H1 (cell line): ENCODE measurements at places on chromosomes 7 and 10.
A peak's percentile ranks its signal among the peaks of the same experiment; 100 is the strongest.

GRCh38 chr7:116421298-116421697 lies 78.2 kb upstream of the CAV2 start:
- no peaks in the 10 kb centered on the region for H3K36me3 ChIP-seq
- H3K27ac ChIP-seq, result no peak overlapping the region
- no peak overlapping the region for H3K4me3 ChIP-seq
- no peak for DNase-seq

GRCh38 chr10:36515319-36515718 lies 610.1 kb upstream of the ANKRD30A start:
- H3K27me3 ChIP-seq, result no peaks in the 10 kb centered on the region
- no peaks in the 10 kb centered on the region for H3K4me1 ChIP-seq

- H3K27me3 ChIP-seq, result no peaks in the 10 kb centered on the region
- H3K36me3 ChIP-seq, result no peaks in the 10 kb centered on the region
- DNase-seq, result no peak
- no peak overlapping the region for H3K27ac ChIP-seq
- H3K4me1 ChIP-seq, result no peaks in the 10 kb centered on the region
Measured at GRCh38 chr10:120327675-120328074, 129.4 kb upstream of the PLPP4 start.

DNA sequence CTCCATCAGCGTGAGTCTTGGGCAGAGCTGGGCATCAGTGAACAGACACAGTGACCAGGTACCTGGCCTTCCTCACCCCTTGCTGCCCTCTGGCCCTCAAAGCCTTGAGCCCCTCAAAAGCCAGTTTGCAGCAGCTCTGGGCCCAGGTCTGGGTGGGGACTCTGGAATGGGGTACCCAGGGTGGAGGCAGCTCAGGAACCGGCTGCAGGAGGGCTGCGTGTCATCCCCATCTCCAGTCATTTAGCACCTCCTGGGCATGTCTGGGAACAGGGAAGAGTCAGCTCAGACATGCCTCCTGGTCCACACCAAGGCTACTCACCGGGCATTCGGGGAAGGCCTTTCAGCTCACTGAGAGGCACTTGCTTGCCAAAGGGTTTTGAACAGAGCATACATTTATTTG lies 503.3 kb downstream of the TCERG1L start:
- H3K27me3 ChIP-seq, result no peaks in the 10 kb centered on the region
- no peaks in the 10 kb centered on the region for H3K36me3 ChIP-seq
- H3K4me3 ChIP-seq, result no peak overlapping the region
- DNase-seq, result peak; percentile 33
- no peak overlapping the region for H3K27ac ChIP-seq
- no peaks in the 10 kb centered on the region for H3K4me1 ChIP-seq

DNA sequence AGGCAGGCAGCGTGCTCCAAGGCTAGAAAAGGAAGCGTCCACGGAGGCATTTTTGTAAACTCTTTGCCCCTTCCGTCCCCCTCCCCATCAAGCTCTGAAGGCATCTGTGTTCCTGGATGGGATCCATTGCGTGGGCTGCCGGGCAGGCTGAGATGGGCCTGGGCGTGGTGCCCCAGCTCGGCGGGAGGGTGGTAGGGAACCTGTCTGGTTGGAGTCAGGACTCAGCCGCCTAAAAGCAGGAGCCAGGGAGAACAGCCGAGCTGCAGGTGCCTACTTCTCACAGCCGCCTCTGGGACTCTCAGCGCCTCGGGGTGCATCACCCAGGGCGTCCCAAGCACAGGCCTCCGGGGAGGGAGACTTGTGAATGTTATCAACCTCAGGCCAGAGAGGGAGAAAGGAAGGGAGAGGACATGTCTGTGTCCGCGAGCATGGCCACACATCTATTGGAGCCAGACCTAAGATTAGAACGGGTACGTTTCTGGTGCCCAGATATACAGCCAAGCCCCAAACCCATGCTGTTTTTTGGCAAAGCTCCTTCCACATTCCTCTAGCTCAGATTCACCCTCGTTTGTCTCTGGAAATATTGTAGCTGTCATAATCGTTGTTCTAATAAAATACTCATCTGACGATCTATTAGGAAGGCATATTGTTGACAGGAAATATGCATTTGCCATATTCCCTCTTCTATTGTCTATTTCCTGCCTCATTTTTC lies 48.6 kb upstream of the CTBP2 start:
- H3K27me3 ChIP-seq, result no peaks in the 10 kb centered on the region
- no peaks in the 10 kb centered on the region for H3K4me1 ChIP-seq
- H3K4me3 ChIP-seq, result no peak overlapping the region
- H3K36me3 ChIP-seq, result no peaks in the 10 kb centered on the region
- H3K27ac ChIP-seq, result no peak overlapping the region
- no peak for DNase-seq

- no peak for DNase-seq
- no peak overlapping the region for H3K4me3 ChIP-seq
- H3K4me1 ChIP-seq, result peaks cover 4% of the 10 kb centered on the region
- H3K27ac ChIP-seq, result no peak overlapping the region
Measured at GRCh38 chr10:48383393-48383792, 76.9 kb downstream of the MAPK8 start.

GRCh38 chr10:87674943-87675342 lies 15.3 kb downstream of the PAPSS2 start:
- no peak overlapping the region for H3K27ac ChIP-seq
- H3K4me1 ChIP-seq, result no peaks in the 10 kb centered on the region
- no peak for DNase-seq
- H3K36me3 ChIP-seq, result no peaks in the 10 kb centered on the region
- H3K27me3 ChIP-seq, result no peaks in the 10 kb centered on the region
- H3K4me3 ChIP-seq, result no peak overlapping the region
